HepG2 (cell line): ENCODE measurements at places on chromosomes 16 and 17. TPM values are rescaled to one million over a fixed set of nuclear protein-coding genes. Genes with fewer than 3 reads are reported as not detected.
A peak's percentile ranks its signal among the peaks of the same experiment; 100 is the strongest.

- DNase-seq = no peak
Observed at GRCh38 chr16:25443994-25444393, 186.3 kb upstream of the ZKSCAN2 start.

DNA sequence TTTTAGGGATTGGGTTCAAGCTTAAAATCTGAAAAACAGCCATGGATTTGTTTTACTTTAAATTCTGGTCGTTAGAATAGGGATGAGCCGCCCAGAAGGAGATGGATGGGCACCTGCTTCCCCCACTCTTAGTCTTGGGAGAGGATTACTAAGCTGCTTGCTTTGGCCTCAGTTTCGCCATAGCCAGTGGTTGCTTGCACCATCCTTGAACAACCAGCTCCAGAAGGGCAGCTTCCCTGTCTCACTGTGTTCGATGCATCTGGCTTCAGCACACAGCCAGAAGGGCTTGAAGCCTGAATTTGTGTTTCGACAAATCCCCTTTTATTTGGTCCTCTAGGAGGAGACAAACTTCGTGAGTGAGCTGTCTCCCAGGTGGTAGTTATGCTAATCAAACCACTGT lies 7.1 kb downstream of the CYB5D2 start:
- DNase-seq = no peak

TLCD3A gene
- total RNA-seq = 16.5 and 25.2 TPM in 2 replicates

- no peak for DNase-seq
Observed at GRCh38 chr16:75461575-75461974, 2.9 kb downstream of the TMEM170A start.

PSMD11 gene
- total RNA-seq = 152 and 233 TPM in 2 replicates

DNA sequence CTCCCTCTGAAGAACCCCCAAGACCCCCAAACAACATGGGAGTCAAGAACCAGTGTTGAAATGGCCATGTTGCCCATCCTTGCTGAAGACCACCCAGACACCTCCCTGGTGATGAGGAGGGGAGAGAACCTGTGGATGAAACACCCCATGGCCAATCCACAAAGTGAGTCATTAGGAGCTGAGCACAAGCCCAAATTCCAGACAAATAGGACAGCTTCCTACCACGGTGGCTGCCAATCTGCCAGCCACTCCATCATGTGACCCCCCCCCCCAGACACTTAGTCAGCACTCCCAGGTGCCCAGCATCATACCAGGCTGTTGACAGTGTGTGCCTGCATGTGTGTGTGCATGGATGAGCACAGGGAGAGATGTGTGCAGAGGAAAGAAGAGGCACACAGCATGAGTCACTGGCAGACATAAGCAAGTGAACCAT lies 26.4 kb upstream of the RPL38 start:
- DNase-seq = no peak

PERCC1 gene
- 0.15 TPM in 1 of 2 replicates, not detected in the other for total RNA-seq

GRCh38 chr16:23369416-23369815 lies 67.3 kb downstream of the SCNN1B start:
- DNase-seq = no peak

DNA sequence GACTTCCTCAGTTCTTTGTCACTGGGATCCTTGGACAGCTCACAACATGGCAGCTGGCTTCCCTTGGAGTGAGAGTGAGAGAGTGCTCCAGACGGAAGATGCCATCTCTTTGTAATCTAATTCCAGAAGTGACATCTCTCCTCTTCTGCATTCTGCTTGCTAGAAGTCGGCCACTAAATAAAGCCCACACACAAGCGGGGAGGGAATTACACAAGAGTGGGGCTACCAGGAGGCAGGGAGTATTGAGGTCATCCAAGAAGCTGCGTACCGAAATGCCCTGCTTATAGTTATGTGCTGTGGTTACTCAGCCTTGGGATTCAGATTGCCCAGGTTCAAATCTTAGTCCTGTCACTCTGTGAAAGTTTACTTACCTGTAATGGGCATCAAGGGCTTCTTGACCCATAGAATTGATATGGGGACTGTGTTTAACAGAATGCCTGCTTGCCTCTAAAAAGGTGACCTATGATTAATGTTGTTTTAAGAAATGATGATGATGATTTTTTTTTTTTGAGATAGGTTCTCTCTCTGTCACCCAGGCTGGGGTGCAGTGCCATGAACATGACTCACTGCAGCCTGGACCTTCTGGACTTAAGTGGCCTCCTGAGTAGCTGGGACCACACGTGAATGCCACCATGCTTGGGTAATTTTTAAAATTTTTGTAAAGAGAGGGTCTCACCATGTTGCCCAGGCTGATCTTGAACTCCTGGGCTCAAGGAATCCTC lies 120.9 kb upstream of the HS3ST2 start:
- no peak for DNase-seq

MYH11 gene
- not detected in 2 replicates for total RNA-seq

GRCh38 chr17:41705271-41705991 lies 6.7 kb upstream of the GAST start:
- DNase-seq = peak; percentile 39

SKAP1 gene
- not detected in 2 replicates for total RNA-seq

SLC35G6 gene
- 0.07 TPM in 1 of 2 replicates, not detected in the other for total RNA-seq

DNA sequence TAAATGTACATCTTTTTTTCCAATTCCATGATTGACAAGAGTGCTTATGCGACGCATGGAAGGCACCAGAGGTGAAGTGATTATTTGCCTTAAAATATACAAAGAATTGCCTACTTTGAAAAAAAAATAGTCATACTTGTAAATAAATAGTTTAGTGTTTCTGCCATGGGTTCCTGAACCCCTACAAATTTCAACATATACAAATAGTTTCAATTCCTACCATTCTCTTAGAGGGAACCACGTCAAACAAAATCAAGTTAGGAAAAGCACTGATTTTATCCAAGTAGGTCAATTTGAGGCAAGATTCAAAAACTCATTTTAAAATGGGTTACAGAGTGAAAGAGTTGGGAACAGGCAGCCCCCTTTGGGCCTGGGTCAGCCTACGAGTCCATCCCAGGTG lies 11.7 kb downstream of the CMTM3 start:
- no peak for DNase-seq

GRCh38 chr16:24717411-24717810 lies 12.0 kb upstream of the TNRC6A start:
- no peak for DNase-seq

TNRC6C gene
- 4.7 and 4.9 TPM in 2 replicates for total RNA-seq

DNA sequence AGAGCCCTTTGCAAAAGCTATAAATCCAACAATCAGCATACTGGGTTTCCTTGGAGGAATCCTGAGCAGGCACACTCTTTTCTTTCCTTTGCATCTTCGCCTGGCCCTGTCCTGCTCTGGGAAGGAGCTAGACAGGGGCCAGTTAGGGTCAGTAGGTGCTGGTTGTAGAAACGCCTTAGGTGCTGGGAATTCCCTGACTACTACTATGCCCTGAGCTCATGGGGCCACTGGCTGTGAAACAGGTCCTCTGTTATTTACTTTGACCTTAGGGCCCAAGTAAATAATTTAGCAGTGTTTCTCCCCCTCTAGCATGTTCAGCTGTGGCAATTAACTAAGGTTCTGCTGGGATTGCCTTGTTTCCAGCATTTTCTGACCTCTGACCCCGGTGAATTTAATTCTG lies 15.8 kb upstream of the WSCD1 start:
- no peak for DNase-seq

- DNase-seq = no peak
Observed at GRCh38 chr16:49026566-49027181, 255.0 kb downstream of the CBLN1 start.

GRCh38 chr16:12317856-12318537 lies 341.5 kb downstream of the SNX29 start:
- no peak for DNase-seq

- no peak for DNase-seq
Observed at GRCh38 chr16:82660075-82660645, 33.4 kb downstream of the CDH13 start.
